ENCODE measurements at places on chromosomes 12 and 14.

GRCh38 chr14:102746634-102747438 is 30.4 kb upstream of the TRAF3 start:
- no peak for DNase-seq

DNA sequence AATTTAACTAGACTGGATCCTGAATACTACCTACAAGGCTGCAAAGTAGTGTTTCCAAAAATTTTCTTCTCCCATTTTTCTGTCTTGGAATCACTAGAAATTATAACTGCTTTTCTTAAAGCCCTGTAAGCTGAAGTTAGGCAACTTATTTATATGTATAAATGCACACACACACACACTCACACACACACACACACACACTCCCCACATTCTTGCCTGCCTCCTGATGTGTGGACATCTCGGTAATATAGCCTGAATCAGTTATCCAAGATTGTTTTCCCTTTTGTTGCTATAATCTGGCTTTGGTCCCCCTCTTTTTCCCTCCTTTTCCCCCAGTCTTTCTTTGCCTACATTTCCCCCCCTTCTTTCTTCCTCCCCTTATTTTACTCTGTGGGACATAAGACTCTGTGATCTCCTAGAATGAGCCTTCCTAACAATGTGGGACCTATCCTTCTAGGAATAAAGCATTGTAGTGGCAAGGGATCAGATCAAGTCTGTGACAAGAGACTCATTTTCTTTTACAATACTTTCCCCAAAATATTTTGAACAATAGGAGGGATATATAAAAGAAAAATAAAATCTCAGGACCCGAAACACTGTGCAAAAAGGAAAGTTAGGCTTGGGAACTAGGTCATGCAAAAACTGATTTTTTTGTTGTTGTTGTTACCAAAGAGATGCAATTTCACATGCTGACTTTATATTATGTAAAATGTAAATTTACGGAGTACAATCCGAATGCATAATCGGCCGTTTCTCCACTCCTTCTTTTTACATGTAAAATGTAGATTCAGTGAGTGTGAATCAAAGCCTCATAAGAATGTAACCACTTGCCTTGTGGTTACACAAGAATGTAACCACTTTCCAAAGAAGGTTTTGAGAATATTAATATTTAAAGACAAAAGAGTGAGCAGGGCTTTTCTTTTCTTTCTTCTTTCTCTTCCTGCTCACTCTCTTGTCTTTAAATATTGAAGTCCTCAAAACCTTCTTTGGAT is 26.3 kb upstream of the CD69 start:
- DNase-seq: no peak

DNA sequence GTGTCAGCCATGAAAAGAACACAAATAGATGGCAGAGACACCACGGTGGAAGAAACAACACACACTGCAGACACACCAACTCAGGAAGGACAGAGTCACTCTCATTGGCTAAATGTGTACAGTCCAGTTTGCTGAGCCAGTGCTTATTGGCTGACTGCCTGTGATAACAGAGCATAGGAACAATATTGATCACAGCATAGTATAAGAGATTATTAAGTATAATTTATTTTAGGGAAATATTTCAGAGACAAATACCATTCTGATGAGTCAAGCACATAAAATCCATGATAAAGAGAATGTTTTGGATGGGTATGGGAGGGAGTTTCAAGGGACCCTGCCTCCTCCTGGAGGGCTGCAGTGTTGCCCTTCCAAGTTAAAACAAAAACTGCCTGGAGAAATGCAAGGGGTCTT is 50.9 kb downstream of the BTG1 start:
- DNase-seq: no peak

- no peak for DNase-seq
These were observed 94.9 kb downstream of the ALG10B start for GRCh38 chr12:38411426-38411825.

DNA sequence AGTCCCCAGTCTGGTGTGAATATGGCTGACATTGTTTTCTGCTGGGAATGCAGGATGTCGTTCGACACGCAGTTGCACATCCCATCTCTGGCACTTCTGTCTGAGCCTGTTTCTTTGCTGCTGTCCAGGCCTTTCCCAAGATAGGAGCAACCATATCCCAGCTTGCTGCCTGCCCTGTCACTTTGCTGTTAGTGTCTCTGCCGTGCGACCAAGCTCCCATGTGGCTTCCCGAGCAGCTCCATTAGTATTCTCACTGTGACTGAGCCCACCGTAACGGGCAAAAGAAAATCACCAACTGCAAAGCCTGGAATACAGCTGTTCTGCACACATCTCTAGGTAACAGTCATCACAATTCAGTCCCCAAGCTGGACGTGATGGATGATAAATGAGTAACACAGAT is 66.0 kb upstream of the CPSF6 start:
- no peak for DNase-seq

GRCh38 chr12:33653362-33653761 is 213.7 kb upstream of the SYT10 start:
- DNase-seq: no peak

GRCh38 chr12:12091977-12092663 is 21.4 kb downstream of the BCL2L14 start:
- no peak for DNase-seq

- DNase-seq: no peak
These were observed 211.9 kb upstream of the LHX5 start for GRCh38 chr12:113683574-113683973.

GRCh38 chr14:62185078-62185477 is 422.9 kb downstream of the SNAPC1 start:
- no peak for DNase-seq

GRCh38 chr14:85233756-85234155 is 296.2 kb upstream of the FLRT2 start:
- no peak for DNase-seq

DNA sequence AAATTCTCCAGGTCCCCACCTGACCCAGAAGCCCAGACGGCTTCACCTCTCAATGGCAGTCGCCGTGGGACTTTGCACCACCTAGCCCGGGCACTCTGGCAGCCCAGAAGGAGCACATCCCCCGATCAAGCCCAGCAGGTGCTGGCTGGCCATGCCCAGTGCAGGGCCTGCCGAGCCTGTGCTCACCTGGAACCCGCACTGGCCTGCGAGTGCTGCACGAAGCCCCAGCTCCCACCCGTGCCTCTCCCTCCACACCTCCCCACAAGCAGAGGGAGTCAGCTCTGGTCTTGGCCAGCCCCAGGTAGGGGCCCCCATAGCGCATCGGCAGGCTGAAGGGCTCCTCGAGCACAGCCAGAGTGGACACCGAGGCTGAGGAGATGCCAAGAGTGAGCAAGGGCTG is 144.5 kb downstream of the NUBPL start:
- DNase-seq: no peak

- no peak for DNase-seq
These were observed 73.8 kb upstream of the RIN3 start for GRCh38 chr14:92439537-92440344.

DNA sequence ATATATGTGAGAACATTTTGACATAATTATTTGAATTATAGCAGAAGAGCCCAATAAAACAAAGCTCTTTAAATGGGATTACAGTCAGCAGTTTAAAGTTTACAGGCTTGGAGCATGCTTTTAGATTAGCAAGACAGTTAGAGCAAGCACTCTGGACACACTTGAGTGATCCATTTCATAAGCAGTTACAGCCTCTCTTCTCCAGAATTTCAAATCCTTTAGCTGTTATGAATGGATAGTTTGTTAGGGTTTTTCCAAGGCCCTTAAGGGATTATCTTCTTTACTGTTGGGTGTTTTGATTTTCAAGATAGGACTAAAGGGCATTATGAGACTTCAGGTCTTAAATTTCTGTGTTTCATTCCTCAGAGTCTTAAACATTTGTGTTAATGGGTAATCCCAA is 36.3 kb downstream of the BEST3 start:
- DNase-seq: no peak

- DNase-seq: no peak
These were observed 85.4 kb downstream of the WSCD2 start for GRCh38 chr12:108214486-108214885.

- DNase-seq: no peak
These were observed 159.1 kb downstream of the RPS29 start for GRCh38 chr14:49427117-49427516.

All from CD4-positive, alpha-beta T cell treated with Interleukin-6 at 100 ng/mL for 8 hours (primary cell).